ENCODE measurements at places on chromosomes 3 and 15.

DNA sequence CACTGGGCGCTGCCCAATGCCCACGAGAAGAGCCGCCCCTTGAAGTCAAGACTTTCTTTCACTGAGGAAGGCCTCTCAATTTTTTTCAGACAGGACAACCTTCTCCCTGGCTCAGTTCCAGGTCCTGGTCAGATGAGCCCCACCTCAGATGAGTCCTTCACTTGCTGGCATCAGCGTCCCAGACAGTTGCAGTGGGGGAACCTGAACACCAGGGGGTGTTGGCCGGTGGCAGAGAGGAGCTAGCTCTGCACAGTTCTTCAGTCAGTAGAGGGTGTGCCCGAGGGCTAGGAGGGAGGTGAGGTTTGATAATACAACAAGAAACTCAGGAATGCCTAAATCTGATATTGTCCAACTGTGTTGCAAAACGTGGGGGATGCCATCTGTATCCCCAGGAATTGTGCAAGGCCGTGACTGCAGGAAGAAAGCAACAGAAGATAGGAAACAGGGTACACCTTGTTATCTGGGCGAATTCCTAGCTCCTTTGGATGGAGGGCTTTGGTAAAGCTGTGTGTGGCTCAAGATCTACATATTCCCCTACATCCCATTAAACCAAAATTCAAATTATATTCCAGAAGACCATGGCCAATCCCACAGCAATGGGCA is 34.3 kb downstream of the CCR3 start:
- no peak for DNase-seq

GRCh38 chr15:98868564-98868963 is 139.0 kb downstream of the PGPEP1L start:
- DNase-seq = no peak

DNA sequence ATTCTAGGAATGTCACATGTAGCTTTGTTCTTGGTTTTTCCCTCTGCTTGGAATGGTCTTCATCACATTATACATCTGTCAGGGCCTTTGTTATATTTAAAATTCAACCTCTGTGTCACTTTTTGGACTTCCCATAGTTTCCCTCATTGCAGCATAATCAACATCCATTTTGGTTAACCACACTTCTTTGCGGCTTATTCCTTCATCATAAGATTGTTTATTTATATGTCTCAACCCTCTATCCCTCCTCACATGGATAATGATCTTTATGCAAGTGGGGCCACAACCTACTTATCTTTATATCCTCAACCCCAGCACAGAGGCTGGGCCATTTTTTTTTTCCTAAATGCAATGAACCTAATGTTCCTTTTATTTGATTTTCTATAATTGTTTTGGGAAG is 260.0 kb upstream of the THBS1 start:
- DNase-seq = no peak

GRCh38 chr3:142846779-142847577 is 41.9 kb downstream of the PCOLCE2 start:
- no peak for DNase-seq

- DNase-seq = no peak
Observed at GRCh38 chr3:151925419-151925818, 52.0 kb downstream of the SUCNR1 start.

DNA sequence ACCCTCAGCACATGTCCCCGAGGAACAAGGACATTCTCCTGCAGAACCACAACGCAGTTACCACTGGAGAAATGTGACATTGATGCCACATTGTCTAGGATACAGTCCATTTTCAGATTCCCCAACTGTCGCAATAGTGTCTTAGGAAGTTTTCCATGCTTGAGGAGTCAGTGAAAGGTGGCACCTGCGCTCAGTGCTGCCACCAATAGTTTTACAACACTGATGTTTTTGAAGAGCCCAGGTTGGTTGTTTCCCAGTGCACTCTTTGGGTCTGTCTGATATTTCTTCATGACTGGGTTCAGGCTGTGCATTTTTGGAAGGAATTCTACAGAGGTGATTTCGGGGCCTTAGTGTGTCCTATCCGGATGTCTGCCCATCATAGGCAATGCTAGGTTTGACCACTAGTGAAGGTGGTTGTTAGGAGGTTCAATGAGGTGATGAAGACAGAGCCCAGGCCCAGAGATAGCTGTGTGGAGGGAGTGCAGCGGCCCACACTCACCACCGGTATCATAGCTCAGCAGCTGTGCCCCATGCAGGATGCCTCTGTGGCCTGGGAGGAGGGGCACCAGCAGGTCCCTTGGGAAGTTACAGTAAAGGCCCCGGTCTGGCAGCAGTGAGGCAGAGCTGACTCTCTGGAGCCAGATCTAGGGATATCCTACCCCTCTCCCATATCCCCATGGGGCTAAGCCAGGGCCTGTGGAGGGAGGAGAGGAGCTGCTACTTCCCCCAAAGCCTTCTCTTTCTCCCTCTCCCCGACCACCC is 96.6 kb downstream of the DNAJB8 start:
- no peak for DNase-seq

DNA sequence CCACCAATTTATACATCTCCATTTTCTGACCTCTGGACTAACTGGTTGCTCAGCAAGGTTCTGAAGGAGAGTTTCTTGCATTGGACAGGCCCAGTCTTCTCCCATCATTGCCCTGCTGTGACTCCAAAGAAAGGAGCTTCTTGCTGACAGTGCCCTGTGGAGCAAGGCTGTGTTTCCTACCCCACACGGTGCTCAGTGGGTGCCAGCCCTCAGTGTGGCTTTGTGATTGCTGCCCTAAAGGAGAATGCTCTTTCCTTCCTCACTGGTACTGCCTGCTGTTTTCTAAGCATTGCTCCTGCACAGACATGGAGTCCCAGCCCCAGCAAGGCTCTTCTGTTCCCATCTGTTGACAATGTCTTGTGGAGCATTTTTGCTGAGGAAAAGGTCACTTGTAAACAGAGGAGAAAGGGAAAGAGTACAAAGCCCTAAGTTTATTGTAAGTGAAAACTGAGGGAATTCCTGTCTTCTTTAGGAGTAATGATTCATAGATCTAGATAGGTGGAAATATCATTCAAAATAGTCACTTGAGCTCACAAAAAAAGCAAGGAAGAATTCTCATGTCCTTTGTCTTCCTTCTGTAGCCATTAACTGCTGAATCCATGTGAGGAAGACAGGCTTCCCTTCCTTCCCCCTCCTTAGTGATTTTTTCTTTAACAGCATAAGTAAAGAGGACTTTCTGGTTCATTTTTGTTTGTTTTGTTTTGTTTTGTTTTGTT is 62.9 kb downstream of the HMG20A start:
- DNase-seq = no peak

DNA sequence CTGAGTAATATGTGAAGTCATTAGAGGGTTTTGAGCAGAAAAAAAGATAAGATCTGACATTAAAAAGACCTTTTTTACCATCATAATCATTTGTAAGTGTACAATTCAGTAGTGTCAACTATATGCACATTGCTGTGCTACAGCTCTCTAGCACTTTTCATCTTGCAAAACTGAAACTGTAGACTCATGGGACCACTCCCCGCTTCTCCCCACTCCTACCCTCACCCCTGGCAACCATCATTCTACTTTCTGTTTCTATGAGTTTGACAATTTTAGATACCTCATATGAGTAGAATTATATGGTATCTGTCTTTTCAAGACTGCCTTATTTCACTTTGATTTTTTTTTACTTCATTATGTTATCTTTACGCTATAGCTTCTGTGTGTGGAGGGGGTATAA is 112.8 kb downstream of the NSUN3 start:
- no peak for DNase-seq

DNA sequence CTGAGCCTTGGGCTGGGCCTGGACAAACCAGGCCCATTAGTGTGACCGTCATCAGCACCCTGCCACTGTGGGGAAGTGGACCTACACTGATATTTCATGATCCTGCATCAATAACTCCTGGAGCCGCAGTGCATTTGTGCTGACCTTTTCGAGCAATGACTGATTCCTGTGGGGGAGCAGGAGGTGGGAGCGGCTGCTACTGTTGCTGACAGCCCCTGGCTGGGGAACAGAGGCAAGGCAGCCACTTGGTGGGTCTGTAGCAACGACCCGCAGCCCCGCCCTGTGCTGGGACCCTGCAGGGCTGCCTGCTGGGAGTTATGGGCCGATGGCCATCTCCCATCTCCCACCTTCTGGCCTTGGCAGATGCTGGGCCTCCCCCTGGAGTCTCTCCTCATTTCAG is 42.1 kb downstream of the CCDC33 start:
- no peak for DNase-seq

GRCh38 chr15:93486407-93487117 is 397.6 kb upstream of the RGMA start:
- no peak for DNase-seq

DNA sequence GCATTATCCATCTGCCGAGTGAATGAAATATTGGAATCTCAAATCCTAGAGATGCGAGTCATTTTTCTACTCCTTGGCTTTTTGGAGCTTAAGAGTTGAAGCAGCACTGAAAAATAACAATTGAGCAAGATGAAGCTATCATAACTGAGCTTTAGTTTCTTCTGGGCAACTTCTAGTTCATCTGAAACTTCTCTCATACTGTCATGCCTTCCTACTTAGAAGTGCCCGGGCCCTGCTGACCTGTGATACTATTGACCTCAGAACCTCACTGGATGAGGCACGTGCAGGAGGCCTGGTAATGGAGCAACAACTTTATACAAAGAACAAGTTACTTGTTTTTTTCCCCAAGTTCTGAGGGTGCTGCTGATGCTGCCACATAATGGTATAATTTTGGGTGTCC is 48.5 kb upstream of the P3H2 start:
- DNase-seq = no peak

DNA sequence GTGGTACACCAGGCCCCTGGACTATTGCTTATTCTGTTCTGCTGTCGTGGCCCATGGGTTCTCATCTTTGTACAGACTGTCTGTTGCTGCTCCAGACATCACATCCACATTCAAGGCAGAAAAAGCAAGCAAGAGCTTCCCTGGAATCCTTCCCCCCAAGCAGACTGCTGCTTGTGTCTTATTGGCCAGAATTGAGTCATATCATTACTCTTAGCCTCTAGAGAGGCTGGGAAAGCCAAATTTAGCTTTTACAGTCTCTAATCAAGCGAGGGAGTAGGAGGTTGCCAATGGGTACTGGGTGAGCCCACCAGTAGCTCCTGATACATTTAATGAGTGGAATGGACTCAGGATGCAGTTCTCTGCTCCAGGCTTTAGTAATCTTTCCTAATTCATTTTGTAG is 39.4 kb downstream of the RAB6B start:
- no peak for DNase-seq

DNA sequence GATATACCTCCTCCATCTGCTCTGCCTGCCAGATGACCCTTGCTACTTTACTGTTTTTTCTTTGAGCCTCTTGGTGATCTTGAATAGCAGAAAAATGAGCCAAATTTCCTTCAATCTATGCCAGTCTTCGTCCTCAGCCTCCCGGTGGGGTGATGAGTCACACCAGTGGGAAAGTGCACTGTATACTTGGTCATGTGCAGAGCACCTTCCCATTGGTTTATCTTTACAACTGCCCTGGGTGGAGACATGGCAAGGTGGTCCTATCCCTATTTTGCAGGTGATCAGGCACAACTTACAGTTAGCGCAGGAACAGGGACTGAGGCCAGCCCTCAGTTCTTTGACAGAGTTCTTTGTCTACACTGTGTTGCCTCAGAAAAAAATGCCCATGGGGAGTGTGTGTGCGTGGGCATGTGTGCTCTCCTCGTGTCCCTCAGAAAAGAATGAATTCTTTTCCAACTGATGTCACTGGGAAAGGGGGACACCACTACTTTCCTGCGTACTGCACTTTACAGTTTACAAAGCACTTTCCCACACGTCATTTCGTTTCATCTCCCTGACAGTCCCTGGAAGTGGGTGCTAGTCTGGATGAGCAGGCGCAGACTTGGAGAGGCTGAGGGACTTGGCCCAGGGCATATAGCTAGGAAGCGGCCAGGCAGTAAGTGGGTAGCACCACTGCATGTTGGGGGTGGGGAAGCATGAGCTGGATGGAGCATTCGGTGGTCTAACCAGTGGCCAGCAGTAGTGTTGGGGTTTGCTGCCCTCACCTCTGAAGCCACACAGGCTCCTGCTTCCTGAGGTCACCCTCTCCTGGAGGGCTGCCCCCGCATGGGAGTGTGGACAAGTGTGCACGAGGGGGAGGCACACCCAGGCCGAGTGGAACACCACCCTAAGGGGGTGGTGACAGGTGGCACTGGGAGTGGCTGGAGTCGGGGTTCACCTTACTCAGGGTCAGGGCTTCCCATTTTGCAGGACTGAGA is 24.1 kb downstream of the SMAD3 start:
- DNase-seq = no peak

DNA sequence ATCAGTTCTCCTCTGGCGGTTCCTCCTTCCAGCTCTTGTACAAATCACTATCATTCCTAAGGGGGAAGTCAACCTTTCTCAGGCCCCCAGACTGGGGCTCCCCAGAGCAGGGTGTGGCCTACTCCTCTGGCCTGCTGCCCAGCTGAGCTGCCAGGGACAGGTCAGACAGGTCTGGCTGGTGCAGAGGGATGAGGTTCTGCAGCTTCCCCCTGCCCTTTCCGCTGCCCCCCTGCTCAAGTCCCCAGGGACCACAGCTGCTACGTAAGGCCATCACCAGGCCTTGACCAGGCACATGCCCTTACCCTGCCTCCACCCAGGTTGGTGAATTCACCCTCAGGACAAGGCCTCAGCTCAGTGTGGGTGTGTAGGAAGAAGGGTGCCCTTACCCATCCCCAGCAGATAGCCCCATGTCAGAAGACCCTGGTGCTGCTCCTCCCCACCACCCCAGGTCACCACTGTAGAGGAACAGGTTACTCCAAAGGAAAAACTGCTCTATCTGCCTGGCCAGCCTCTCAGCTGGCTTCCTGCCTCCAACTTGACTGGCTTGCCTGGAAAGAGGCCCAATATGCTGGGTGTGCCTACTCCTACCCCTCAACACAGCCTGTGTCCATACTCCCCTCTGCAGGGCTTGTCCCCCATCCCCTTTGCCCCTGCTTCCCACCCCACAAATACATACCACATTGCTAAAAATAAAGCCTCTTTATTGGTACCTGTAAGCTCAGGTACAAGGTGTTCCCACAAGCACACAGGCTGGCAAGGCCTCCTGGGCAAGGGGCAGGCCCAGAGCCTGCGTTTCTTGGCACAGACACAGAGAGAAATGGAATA is 12.0 kb downstream of the CSRNP1 start:
- DNase-seq = no peak

DNA sequence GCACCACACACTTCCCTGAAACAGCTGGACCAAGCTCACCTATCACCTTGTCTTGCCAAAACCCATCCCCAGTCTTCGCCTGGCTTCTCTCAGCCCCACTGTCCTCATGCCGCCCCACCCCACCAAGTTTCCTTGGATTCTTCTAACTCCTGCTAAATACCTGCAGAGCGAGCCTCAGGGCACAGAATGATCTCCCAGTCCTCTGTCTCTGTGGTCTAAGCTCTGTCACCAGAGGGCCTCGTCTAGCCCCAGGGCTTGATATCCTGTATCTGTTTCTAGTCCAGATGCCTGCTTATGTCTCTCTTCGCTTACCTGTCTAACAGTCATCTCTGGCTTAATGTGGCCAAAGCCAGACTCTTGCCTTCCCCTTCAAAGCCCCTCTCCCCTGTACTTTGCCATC is 9.7 kb downstream of the CCDC12 start:
- no peak for DNase-seq

GRCh38 chr3:27643355-27643754 is 78.8 kb downstream of the EOMES start:
- no peak for DNase-seq

GRCh38 chr15:75224281-75224680 is 22.6 kb downstream of the C15orf39 start:
- no peak for DNase-seq

Measured in right kidney (tissue), 9 donors.